ENCODE measurements at places on chromosomes 16 and 17.

- no peak for DNase-seq
These were observed 12.0 kb downstream of the AMFR start for GRCh38 chr16:56413381-56413780.

DNA sequence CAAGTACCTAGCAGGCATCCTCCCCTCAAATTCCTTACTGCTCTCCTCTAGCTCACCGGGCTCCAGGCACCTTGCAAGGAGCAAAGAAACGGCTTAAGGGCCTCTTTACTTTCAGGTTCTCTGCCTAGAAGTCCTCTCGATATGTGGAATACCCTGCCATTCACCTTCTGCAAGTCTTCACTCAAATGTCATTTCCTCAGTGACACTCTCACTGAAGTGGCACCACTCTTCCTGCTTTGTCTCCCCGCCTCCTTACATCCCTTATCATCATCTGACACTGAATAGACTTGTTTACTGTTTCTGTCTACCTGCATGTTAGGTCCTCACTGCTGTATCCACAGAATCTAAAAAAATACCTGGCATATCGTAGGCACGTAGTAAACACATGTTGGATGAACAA, 947 bp downstream of the SLC7A6OS start:
- DNase-seq: no peak

GRCh38 chr17:58679263-58680037, 12.4 kb downstream of the TEX14 start:
- no peak for DNase-seq

DNA sequence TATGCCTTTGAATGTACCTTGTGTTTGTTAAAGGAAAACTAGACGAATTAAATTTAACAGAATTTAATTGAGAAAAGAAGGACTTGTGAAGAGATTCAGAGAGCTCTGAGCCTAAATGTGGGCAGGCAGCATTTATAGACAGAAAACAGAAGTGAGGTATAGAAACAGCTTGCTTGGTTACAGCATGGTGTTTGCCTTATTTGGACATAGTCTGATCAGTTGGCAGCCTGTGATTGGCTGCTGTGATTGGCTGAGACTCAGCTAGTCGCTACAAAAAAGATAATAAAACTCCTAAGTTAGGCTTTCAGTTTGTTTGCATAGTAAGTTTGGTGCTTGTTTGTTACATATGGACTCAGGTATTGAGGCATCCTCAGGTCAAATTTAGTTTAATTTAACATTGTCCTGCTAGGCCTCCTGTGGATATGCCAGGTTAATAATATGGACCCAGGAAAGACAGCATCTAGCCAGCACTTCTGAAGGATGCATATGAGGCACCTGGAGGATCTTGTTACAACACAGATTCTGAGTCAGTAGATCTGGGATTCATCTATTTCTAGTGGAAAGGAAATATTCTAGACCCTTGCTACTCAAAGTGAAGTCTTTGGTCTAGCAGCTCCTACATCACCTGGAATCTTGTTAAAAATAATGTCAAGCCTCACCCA, 43.4 kb downstream of the SLFN5 start:
- DNase-seq: no peak

DNA sequence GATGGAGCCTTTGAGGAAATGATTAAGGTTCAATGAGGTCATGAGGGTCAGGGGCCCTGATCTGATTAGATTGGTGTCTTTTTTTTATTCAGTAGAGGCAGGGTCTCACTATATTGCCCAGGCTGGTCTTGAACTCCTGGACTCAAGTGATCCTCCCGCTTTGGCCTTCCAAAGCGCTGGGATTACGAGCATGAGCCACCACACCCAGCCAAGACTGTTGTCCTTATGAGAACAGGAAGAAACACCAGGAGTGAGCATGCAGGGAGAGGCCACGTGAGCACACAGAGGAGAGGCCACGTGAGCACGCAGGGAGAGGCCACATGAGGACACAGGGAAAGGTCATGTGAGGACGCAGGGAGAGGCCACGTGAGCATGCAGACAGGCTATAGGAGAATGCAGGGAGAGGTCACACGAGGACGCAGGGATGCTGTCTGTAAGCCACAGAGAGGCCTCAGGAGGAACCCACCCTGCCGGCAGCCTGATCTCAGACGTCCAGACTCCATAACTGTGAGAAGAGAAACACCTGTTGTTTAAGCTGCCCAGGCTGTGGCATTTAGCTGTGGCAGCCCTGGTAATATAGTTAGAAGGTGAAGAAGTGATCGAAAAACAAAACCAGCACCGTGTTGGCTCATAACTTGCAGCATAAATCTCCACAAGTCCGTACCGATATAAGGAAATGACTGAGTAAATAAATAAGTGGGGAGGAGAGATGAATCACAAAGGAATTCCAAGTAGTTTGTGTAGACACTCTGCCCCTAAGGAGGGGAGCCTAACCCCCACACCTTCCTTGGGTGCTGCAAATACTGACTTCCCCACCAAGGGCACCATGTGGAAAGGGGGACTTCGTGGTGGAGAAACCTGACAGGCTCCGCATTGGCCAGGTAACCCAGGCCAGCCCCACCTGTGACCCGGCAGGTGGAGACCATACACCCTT, 14.6 kb upstream of the CSNK1D start:
- no peak for DNase-seq

DNA sequence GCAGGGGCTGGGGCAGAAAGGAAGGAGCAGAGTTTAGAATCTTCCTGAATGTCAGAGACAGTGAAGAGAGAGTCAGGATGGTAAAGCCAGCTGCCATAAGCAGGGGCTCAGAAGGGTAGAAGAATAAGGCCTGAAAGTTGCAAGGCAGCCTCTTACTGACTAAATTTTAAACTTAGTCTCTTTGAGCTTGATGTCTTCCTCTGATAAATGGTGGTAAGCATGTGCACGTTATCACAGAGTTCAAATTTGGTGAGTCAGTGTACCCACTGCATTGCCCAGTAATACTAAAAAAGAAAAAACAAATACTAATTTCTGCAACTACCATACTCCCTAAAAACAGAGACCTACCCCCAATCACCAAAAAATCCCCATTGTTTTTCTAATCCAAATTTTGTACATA, 45.2 kb downstream of the SIAH1 start:
- DNase-seq: no peak

GRCh38 chr17:39092692-39093230, 58.7 kb downstream of the PLXDC1 start:
- DNase-seq: no peak

- no peak for DNase-seq
These were observed 49.4 kb downstream of the MEAK7 start for GRCh38 chr16:84455031-84455430.

Measured in stimulated activated CD4-positive, alpha-beta T cell treated with anti-CD3 and anti-CD28 coated beads, Interleukin-2, amount 100 ng/mL, for 24 hours (primary cell).